ENCODE measurements at places on chromosomes 6 and 20.

- no peak for DNase-seq
These were observed 144.0 kb downstream of the THBS2 start for GRCh38 chr6:169109411-169110220.

DNA sequence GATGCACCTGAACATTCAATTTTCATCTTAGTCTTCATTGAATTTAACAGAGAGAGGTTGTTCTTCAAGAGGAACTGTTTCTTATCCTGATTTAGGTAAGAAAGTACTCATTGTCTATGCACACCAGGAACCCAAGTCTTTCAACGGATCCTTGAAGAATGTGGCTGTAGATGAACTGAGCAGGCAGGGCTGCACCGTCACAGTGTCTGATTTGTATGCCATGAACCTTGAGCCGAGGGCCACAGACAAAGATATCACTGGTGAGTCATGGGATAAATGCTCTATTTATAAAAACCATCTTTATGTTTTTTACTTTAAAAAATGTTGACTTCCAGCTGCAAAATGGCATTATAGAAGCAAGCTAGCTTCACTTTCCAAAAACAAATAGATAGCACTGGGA lies 10.2 kb downstream of the NQO2 start:
- no peak for DNase-seq

GRCh38 chr20:32463642-32464400 lies 105.7 kb downstream of the ASXL1 start:
- DNase-seq: no peak

GRCh38 chr6:45538641-45539547 lies 161.2 kb upstream of the SUPT3H start:
- DNase-seq: no peak

- DNase-seq: no peak
These were observed 130.7 kb upstream of the KCNK16 start for GRCh38 chr6:39453241-39453640.

- DNase-seq: no peak
These were observed 2.9 kb downstream of the SLC2A4RG start for GRCh38 chr20:63742381-63743024.

DNA sequence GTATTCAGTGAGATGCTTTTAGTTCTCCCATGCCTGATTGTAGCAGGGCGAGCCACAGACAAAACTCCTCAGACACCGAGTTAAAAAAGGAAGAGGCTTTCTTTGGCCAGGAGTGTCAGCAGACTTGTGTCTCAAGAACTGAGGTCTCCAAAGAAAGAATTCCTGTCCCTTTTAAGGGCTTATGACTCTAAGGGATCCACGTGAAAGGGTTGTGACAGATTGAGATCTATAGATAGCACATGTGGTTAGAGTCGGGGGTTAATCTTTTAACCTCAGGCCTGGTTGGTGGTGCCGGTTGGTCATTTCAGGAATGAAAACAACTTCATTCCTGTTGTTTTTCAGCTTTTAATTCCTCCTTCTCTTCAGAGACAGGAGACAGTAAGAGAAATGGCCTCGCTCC lies 168.8 kb upstream of the GRIK2 start:
- no peak for DNase-seq

DNA sequence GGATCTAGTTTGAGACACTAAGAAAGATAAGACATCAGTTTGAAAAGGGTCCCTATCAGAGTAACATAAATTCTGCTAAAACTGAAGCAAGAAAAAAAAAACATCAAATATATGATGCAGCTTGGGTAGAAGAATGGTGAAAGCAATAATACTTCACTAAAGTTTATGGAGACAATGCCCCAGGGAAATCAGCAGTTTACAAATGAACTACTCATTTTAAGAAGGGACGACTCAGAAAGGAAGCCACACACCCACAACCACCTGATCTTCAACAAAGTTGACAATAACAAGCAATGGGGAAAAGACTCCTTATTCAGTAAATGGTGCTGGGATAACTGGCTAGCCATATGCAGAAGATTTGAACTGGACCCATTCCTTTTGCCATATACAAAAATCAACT lies 143.5 kb downstream of the TPBG start:
- no peak for DNase-seq

GRCh38 chr6:14810021-14810420 lies 435.8 kb upstream of the JARID2 start:
- DNase-seq: no peak

- no peak for DNase-seq
These were observed 336.6 kb downstream of the TAF4 start for GRCh38 chr20:61728786-61729770.

DNA sequence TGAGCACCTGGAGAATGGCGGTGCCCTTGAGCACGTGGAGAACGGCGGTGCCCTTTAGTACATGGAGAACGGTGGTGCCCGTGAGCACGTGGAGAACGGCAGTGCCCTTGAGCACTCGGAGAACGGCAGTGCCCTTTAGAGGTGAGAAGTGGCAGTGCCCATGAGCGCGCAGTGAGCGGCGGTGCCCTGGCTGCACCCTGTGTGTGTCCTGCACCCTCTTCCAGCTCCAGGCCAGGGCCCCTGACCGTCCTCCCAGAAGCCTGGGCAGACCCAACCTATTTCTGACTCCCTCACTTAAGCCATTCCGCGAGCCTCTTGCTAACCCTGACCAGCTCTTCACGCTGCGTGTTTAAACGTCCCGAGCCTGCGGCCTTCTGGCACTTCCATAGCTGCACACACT lies 151.3 kb downstream of the DLL1 start:
- DNase-seq: no peak

GRCh38 chr6:144659202-144660182 lies 374.4 kb downstream of the UTRN start:
- DNase-seq: peak; percentile 24

- DNase-seq: no peak
These were observed 253.1 kb downstream of the SLC24A3 start for GRCh38 chr20:19465536-19465935.

Measured in activated CD4-positive, alpha-beta T cell treated with anti-CD3 and anti-CD28 coated beads, Interleukin-2, amount 50 U/mL, for 16 hours (primary cell).